Left lobe of liver (tissue), 2 donors: ENCODE measurements at places on chromosomes 1 and 21. TPM values are rescaled to one million over a fixed set of nuclear protein-coding genes. Genes with fewer than 3 reads are reported as not detected.

DNA sequence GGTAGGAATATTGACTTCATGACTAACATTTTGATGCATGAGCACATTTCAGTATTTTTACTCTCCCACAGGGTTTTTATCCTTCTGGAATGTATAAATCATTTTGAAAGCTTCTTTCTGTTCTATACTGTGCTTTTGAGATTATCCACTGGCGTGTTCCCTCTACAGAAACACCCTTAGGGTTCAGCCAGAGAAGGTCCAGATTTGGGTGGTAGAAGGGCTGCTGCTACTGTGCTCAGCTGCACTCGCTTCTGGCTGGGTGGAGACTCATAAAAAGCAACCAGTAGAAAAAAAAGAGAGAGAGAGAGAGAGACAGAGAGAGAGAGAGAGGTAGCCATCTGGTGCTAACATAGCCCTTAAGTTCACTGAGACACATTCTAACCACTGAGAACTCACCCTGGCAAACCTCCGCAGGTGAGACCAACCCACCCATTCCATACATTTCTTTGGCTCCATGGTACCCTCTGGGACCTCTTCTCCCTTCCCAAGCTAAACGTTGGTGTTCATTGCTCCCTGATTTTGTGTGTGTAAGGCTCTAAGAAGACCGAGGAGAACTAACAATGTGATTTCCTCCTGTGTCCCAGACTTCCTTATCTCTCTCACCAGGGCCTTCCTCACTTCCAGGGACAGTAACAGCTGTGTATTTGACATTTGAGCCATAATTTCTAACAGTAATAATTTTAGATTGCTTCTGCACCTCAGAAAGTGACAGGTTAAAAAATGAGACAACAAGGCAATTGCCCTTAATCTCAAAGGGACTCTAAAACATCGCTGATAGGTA is 7.2 kb downstream of the APCS start:
- DNase-seq = no peak

The OR2T11 gene
- total RNA-seq = not detected

GRCh38 chr1:15477646-15478212 is 1.8 kb downstream of the CELA2B start:
- no peak for DNase-seq

DNA sequence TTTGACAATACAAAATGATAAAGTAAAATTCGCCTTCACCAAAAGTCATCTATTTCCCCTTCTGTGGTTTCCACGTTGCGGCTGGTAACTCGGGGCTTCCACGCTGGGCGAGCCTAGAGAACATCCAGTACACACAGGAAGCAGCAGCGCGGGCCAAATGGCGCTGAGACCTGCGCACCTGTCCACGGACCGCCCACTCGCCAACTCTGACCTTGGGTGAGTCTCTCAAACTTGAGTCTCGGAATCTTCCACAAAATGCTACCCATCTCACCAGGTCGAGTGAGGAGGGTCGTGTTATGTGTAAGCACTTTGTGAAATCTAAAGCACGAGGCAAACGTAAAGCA is 820 bp upstream of the TTF2 start:
- DNase-seq = peak; percentile 58

DNA sequence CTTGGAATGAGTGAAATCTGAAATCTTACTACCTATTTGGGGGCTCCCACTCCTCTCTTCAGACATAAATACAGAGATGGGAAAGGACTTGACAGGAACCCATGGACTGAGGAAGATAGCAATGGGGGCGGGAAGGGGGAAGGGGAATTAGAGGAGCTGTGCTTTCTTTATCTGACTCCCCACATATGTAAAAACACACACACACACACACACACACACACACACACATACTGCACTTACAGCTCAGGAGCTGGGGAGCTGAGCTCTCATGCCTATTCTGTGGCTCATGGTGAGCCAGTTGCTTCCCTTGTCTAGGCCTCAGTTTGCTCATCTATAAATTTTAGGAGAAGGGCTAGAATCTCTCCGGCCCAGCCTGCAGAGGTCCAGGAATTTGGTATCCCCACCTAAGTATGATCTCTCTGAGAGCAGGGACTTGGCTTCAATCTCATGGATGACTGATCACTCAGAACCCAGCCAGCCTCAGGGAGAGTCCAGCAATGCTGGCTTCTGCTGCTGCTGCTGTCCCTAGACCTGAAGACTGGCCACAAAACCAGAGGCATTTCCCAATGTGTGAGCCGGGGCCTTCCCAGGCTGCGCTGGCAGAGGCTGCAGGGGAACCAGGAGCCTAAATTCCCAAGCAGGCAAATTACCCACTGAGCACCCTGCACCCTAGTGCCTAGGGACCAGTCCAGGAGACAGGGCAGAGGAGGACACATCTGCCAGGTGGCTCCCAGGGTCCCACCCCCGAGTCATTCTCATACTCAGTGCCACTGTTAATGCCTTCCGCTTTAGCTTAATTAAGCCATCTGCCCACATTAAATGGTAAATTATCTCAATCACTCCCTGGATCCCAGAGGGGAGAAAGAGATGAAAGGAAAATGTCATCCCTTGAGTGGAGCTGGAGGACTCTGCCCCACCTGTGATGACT is 57.5 kb upstream of the RBM15 start:
- DNase-seq = no peak

DNA sequence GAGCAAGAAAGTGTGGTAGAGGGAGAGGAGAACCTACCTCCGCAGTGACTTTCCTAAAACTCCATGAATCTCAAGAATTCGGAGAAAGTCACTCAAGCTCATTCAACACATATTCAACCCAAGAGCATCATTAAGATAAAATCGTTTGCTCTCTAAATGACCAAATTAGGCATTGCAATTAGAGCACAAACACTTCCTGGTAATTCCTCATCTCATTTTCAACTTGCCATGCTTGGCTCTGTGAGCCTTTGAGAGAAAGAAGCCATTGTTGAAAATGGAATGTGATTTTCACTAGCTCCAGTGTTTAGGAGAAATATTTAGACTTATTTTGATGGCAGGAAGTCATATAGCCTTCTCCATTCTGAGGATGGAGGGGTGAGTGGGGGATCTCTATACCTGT is 52.5 kb downstream of the KAZN start:
- no peak for DNase-seq

DNA sequence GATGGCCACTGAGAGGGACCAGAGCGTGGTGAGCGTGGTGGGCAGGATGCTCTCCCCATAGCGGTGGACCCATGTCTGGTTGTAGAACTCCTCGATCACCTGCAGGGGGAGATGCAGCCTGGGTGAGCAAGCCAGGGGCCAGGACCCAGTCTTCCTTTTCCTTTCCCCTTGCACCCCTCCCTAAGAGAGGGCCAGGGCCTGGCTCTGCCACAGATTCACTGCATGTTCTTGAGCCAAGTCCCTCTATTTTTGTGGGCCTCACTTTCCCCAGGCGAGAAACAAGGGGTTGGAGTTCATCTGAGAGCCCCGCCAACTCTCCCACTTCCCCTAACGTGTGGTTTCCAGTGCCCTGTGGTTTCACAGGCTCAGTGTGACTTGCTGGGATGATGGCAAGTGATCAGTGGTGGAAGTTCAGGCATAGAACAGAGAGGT is 27.5 kb downstream of the SLC2A1 start:
- no peak for DNase-seq

- no peak for DNase-seq
Measured at GRCh38 chr1:231508941-231509340, 19.5 kb upstream of the TSNAX start.

DNA sequence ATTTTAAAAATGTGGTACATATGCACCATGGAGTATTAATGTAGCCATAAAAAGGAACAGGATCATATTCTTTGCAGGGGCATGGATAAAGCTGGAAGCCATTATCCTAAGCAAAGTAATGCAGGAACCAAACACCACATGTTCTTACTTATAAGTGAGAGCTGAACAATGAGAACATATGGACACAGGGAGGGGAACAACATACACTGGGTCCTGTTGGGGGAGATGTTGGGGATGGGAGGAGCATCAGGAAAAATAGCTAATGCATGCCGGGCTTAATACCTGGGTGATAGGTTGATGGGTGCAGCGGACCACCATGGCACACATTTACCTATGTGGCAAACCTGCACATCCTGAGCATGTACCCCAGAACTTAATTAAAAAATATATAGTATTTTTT is 352.5 kb upstream of the KAZN start:
- DNase-seq = no peak

DNA sequence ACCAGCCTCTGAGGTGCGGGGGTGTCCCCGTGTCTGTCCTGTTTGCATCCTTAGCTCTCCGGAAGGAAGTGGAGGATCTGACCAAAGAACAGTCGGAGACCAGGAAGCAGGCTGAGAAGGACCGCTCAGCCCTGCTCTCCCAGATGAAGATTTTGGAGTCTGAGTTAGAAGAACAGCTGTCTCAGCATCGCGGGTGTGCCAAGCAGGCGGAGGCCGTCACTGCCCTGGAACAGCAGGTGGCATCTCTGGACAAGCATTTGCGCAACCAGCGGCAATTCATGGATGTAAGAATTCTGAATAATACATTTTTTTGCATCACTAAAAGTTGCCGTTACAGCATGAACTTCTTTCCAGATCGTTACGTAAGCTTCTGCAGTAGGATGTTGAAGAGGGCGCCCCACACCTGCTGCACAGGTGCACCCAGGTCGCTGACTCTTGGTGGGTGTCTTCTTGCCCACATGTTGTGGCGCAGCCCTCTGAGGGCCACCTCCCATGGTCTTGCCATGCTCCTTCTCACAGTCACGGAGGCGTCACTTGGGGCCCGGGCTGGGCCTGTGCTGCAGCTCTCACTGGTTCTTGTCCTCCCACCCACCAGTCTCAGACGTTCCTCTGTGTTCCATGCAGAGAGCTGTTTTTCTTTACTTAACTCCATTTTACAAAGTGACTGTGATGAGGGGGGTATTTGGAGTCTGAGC is 61.3 kb upstream of the DIP2A start:
- no peak for DNase-seq

The C1orf53 gene
- total RNA-seq = 7.0 TPM

The CBR3 gene
- not detected for total RNA-seq

DNA sequence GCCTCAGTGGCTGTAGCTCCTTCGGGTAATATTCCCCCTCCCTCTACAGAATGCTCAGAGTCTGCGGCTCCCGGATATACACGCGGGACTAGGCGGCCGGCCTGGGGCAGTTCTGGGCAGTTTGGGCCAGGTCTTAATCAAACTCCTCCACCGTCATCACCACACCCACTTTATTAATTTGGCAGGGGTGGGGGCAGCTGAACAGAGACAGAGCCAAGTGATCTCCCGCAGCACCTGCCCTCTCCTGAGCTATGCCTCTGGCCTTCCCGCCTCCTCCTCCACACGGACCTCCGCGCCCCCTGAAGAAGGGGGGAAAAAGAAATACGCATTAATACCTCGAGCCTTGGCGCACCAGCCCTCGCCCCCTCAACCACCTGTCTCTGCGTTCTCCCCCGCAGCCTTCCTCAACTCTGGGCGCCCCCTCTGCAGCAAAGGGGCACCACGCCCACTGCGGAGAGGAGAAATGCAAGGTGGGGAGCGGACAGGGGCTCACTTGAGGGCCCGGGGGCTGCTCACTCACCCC is 42.6 kb downstream of the CD34 start:
- DNase-seq = peak; percentile 61

- DNase-seq = no peak
Measured at GRCh38 chr1:201206176-201206575, 15.6 kb downstream of the IGFN1 start.

The KRTAP19-1 gene
- not detected for total RNA-seq

The SHISAL2A gene
- 0.23 TPM for total RNA-seq

GRCh38 chr1:39701049-39701439 is 9.8 kb upstream of the HPCAL4 start:
- DNase-seq = peak; percentile 49

The CLCA1 gene
- 0.10 TPM for total RNA-seq

GRCh38 chr1:103538226-103538625 is 12.7 kb downstream of the RNPC3 start:
- DNase-seq = no peak

- DNase-seq = no peak
Measured at GRCh38 chr1:58727364-58727763, 27.5 kb upstream of the MYSM1 start.

The GBP7 gene
- 22.9 TPM for total RNA-seq

- DNase-seq = peak; percentile 70
Measured at GRCh38 chr1:64539781-64540218, 69.9 kb downstream of the CACHD1 start.

DNA sequence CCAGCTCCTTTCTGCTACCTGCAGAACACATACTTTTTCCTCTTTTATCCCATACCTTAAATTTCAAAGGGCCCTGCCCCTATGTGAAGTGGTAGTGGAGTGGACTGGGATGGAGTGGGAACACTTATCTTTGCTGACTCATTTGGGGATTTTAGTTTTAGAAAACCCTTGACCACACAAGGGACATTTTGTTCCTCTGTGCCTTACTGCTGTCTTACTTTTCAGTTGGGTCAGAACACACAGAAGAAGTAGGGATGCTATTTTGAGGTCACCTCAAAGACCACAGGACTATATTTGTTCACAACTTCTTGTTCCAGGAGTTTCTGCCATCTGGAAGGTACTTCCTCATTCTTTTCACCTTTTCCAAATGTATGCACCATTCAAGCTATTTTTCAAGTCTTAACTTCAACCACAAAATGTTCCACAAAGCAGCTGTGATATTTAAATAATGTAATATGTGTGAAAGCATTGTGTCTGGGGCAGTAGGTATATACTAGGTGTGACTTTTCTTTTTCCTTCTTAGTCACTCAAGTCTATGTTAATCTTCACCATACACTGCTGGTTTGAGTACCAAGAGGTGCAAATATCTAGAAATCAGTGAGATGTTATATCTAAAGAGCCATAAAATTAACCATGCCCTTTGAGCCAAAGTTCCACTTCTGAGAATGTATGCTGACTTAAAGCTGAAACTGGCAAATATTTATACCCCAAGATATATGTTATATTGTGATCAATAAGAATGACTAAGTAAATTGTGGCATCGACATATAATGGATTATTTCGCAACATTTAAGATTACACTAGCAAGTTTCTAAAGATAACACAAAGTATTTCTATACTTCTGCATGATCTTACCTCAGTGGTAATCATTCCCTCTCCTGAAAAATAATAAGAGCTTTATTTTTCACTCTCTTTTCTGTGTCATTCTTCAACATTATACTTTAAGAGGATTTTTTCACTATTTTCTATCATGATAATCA is 308.5 kb downstream of the MRPL39 start:
- DNase-seq = no peak

The TNFRSF9 gene
- 0.03 TPM for total RNA-seq

- peak; percentile 62 for DNase-seq
Measured at GRCh38 chr1:94925561-94926125, 1.3 kb downstream of the CNN3 start.

- DNase-seq = peak; percentile 70
Measured at GRCh38 chr1:200279810-200280411, 129.9 kb downstream of the ZNF281 start.

- no peak for DNase-seq
Measured at GRCh38 chr1:111669268-111669667, 49.7 kb downstream of the RAP1A start.

- DNase-seq = no peak
Measured at GRCh38 chr1:48944811-48945210, 168.1 kb upstream of the BEND5 start.

GRCh38 chr1:63630666-63631065 is 37.5 kb downstream of the PGM1 start:
- no peak for DNase-seq

- DNase-seq = no peak
Measured at GRCh38 chr1:54460351-54460750, 54.2 kb upstream of the SSBP3 start.

GRCh38 chr1:21919520-21919919 is 17.6 kb downstream of the HSPG2 start:
- no peak for DNase-seq
